ENCODE measurements at places on chromosomes 1 and 21.

DNA sequence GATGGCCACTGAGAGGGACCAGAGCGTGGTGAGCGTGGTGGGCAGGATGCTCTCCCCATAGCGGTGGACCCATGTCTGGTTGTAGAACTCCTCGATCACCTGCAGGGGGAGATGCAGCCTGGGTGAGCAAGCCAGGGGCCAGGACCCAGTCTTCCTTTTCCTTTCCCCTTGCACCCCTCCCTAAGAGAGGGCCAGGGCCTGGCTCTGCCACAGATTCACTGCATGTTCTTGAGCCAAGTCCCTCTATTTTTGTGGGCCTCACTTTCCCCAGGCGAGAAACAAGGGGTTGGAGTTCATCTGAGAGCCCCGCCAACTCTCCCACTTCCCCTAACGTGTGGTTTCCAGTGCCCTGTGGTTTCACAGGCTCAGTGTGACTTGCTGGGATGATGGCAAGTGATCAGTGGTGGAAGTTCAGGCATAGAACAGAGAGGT, 27.5 kb downstream of the SLC2A1 start:
- DNase-seq, result peak; percentile 74

DNA sequence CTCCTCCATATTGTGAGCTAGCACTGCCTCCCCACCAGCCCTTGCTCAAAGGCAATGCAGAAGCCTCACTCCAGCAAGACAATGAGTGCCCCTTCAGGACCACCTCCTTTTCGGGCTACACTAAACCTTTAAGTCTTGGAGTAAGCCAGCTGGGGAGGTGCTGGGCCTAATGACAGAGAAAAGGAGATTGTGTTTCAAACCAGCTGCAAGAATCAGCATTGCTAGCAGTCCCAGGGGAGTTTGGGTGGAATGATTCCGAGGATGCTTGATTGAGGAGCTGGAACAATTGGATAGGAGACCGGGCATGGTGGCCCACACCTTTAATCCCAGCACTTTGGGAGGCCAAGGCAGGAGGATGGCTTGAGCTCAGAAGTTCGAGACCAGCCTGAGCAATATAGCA, 54.1 kb upstream of the GPR37L1 start:
- DNase-seq, result no peak

- no peak for DNase-seq
Observed at GRCh38 chr1:168452329-168452728, 91.5 kb downstream of the XCL2 start.

DNA sequence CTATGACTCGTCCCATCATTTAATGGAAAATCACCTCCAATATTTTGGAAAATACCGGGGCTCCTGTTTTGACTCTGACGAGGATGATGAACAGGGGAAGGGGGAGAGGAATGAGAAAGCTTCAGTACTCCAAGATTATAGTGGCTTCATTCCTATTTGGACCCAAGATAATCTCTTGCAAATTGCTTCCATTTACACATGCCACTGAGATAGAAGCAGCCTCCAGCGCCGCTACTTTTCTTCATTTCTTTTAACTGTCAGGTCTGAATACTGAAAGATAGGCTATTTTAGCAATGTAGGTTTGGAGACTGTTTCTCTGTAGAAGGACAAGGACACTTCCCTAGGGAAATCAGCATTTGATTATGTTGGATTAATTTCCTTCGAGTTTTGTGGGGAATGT, 565 bp upstream of the GRIK1 start:
- DNase-seq, result no peak

- no peak for DNase-seq
Observed at GRCh38 chr1:81186261-81186660, 614.5 kb upstream of the ADGRL2 start.

DNA sequence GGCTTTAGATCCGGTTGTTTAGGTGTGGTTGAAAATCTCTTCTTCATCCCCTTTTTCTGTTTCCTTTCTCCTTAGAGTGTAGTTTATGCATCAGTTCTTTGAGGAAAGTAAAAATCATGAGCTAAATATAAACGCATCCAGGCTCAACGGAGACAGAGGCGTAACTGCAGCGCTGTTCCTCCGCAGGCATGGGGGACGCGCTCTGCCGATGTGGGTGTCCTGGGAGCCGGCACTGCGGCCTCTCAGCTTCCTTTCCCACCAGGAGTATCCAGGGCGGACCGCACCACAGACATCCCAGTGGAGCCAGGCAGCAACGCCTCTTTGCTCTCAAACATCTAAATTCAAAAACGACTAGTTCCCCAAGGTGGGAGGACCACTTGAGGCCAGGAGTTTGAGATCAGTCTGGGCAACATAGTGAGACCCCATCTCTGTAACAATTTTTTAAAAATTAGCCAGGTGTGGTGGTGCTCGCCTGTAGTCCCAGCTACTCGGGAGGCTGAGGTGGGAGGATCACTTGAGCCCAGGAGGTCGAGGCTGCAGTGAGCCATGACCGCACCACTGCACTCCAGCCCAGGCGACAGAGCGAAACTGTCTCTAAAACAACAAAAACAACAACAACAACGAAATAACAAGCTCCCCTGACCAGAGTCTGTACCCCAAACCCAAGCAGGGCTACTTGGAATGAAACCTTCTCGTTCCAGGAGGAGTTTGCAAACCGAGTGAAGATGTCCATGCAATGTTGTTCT, 16.4 kb downstream of the SLC45A1 start:
- no peak for DNase-seq

- no peak for DNase-seq
Observed at GRCh38 chr1:186498695-186499389, 37.9 kb upstream of the PDC start.

GRCh38 chr1:247865416-247865815, 8.4 kb downstream of the TRIM58 start:
- DNase-seq, result no peak

DNA sequence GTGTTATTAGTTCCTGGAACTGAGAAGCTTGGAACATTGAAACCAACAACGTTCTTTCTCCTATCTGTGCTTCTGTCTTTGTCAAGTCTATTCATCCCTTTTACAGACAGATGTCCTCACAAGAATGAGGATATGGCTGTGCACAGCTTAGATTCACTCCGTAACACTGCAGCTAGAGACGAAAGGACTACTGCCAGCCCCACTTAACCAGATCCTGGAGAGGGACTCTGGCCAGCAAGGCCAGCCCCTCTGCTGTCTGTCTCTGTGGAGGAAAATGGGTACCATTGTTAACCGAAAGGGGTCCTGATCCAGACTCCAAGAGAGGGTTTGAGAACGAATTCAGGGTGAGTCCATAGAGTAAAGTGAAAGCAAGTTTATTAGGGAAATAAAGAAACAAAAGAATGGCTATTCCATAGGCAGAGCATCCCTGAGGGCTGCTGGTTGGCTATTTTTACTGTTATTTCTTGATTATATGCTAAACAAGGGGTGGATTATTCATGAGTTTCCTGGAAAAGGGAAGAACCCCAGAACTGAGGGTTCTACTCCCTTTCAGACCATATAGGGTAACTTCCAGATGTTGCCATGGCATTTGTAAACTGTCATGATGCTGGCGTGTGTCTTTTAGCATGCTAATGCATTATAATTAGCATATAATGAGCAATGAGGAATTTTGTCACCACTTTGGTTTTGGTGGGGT, 17.4 kb upstream of the USP24 start:
- no peak for DNase-seq

- no peak for DNase-seq
Observed at GRCh38 chr1:237032029-237032428, 10.0 kb upstream of the RYR2 start.

All from DND-41 (cell line).